ENCODE measurements at places on chromosomes 12 and 14.

GRCh38 chr14:63895510-63895909, 42.7 kb downstream of the SYNE2 start:
- DNase-seq, result no peak

DNA sequence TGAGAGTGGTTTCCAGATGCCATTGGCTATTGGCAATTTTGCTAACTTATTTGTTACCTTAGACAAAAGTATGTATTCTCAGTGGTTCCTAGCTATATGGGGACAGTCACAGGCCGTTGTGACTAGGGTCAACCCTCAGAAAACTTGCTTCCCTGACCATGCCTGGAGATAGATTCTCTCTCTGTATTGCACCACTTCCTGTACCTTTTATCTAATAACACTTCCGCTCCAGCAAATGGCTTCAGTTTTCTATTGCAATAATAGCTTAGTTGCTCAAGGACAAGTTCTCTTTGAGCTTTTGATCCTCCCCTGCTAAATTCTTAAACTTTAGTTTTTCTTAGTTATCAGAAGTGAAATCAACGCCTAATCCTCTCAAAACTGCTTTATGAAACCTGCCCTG, 338.0 kb downstream of the RMST start:
- DNase-seq, result no peak

- no peak for DNase-seq
These were observed 50.2 kb downstream of the SETD3 start for GRCh38 chr14:99430491-99430890.

- no peak for DNase-seq
These were observed 18.5 kb upstream of the AMN start for GRCh38 chr14:102903889-102904512.

GRCh38 chr12:68585966-68586365, 24.7 kb upstream of the RAP1B start:
- DNase-seq, result no peak

DNA sequence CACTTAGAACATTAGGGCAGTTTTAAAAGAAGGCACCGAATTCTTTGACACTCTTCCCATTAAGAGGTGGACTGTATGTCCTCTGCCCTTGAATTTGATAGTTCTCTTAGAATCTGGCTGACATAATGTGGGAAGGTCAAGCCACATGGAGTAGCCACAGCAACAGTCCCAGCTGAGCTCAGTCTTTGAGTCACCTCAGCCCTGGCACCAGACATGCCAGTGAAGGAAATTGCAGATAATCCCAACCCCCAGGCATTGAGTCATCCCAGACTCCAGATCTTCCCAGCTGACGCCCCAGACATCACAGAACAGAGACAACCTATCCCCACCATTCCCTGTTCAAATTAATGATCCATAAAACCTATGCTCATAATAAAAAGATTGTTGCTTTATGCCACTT, 83.4 kb downstream of the GTF2A1 start:
- DNase-seq, result no peak

DNA sequence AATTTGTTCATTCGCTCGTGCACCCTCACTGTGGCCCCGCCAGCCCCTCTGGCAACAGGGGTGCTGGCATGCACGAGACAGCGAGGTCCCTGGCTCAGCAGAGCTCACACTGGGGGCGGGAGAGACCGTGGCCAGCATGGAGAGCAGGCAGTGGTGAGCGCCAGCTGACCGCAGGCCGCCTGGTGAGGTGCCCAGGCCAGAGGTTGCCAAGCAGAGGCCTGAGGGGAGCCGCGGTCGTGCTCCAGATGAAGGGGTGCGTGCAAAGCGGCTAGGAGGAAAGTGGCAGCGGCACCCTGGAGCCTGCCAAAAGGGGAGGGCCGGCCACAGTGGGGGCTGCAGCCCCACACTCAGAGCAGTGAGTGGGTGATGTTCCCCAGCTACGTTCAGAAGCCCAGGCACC, 56.1 kb downstream of the CDC42BPB start:
- DNase-seq, result no peak

DNA sequence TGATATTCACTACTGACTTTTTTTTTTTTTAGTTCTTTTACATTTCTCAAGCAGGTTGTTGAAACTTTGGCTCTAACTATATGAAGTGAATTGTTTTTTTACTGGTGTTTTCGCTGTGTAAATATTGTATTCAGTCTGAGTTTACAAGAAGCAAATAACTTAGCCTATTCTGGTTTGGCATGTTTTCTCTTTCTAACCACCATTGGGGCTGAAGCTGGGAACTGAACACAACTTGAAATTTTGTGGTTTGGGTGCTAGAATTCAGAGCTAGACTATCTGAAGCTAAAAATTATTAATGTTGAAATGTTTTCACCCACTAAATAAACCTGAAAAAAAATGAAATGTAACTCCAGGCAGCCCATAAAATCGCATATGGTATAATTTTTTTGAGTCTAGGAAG, 37.2 kb downstream of the RAD51B start:
- DNase-seq, result no peak

DNA sequence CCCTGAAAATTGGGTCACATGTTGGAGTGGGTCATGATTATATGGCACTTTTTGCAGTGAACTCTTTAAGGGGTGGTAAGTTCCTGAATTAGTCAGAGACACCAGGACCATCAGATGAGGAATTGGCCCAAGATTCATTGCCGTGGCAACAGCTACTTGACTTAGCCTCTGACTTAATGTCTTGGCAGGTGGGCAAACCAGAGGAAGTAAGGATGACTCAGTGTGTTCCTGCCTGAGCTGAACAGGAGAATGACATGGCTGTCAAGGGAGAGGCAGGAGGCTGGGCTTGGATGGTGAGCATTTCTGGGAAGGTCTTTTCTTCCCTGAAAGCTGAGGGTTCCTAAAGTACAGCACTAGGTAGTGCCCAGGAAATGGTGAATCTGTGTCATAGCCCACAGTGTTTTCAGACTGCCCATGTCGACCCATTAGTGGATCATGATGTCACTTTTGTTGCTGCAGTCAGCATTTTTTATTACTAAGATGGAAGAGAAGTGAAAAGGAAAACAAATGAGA, 170.1 kb upstream of the PWP1 start:
- peak; percentile 14 for DNase-seq

GRCh38 chr14:85254711-85255110, 275.2 kb upstream of the FLRT2 start:
- no peak for DNase-seq

DNA sequence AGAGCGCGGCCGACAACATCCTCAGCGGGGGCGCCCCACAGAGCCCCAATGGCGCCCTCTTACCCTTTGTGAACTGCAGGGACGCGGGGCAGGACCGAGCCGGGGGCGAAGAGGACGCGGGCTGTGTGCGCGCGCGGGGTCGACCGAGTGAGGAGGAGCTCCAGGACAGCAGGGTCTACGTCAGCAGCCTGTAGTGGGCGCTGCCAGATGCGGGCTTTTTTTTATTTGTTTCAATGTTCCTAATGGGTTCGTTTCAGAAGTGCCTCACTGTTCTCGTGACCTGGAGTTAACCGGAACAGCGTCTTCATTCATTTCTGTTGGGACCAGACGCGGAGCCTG, 103.8 kb upstream of the FKBP4 start:
- DNase-seq, result peak; percentile 33

DNA sequence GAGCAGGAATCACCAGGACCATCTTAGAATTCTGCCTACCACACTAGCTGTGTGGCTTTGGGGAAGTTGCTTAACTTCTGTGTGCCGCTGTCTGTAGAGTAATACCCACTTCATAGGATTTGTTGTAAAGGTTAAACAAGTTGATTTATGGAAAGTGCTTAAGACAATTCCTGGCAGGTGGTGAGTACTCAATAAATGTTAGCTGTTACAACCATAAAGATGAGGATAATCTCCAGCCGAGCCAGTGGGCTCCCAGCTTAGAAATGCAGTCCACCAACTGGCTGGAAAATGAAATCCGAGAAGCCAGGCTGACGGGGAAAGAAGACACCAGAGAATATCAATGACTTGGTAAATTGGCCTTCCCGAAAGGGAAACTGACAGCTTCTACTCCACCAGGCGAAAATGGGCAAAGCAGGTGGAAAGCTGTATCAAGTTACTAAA, 173.5 kb downstream of the CHST11 start:
- no peak for DNase-seq

GRCh38 chr14:76007852-76008251, 22.3 kb downstream of the IFT43 start:
- DNase-seq, result no peak

DNA sequence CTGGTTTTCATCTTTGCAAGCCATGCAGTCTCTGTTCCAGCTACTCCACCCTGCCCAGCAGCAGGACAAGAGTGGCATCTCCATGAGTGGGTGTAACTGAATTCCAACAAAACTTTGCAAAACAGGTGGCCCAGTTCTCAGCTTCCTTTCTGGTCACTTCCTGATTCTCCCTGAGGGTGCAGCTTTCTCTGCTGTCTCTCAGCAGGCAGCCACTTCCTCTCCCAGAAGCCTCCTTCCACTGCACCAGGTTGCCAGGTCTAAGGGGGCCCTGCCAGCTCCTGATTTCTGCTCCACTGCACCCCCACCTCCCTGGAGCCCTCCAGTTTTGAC, 341.0 kb upstream of the FKBP4 start:
- no peak for DNase-seq

GRCh38 chr14:20415782-20416206, 2.5 kb upstream of the TEP1 start:
- DNase-seq, result no peak

DNA sequence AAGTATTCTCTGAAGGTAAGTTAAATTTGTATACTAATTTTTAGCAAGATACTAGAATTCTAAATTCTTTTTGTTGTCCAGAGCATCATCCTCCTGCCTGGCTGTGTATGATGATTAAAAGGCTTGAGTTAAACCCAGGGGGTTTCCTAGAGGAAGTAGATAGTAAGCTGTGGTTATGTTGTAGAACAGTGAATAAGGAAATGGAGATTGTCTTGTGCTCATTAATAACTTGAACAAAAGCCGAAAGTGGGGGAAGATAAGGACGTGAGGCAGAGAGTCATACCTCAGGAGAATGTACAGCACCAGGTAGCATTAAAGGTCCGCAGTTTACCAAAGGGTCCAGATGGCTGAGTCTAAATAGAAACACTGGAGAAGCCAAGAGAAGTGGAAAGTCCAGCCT, 42.0 kb downstream of the CKB start:
- no peak for DNase-seq

GRCh38 chr12:94175763-94176668, 27.6 kb downstream of the PLXNC1 start:
- no peak for DNase-seq

DNA sequence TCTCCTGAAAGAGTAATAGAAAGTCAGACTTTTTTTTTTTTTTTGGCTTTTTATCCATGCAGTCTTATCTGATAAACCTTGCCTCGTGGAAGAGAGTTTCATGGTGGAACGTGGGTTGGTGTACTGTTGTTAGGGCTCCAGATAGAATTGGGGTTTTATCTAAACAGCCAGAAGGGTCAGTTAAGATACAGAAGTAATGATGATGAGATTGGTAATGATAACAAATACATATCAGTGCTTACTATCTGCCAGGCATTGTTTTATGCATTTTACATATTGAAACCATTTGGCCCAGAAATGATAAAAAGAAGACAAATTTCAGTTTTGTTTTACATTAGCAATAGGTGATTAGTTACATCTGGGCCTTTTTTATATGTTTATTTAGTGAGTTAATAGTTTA, 372.8 kb upstream of the PRICKLE1 start:
- DNase-seq, result no peak

DNA sequence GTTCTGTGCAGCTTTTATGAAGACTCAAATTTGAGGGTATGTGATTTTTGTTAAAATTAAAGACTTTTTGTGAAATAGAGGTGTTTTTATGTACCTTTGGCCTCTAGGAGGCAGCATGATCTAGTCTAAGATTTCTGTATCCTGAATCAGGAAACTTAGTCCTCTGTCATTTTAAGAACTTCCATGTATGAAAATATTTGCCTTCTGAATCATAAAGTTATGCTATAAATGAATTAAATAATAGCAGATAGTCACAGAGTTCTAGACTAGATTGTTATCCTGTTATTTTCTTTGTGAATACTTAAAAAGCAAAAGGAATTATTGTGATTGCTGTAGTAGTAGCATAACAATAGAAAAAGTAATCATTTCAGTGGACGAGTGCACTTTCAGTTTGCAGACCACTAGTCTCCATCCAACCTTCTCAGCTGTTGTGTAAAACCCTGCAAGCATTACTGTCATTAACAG, 56.3 kb downstream of the FGD4 start:
- no peak for DNase-seq

DNA sequence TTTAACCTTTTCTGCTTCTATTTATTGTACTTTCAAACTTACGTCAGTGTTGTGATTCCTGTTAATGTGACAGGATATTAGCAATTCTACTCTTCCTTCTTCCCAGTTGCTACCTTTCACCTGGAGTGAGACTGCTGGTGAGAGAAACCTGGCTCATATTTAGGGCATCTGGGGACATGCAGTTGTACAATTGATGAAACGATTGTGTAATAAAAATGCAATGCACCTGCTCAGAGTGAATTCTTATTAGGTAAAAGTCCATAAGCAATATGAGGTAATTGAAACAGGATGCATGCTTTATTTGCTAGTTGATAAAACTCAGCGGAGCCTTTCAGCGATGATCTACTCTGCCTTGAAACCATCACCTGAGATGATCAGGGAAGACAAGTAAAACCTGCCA, 116.1 kb upstream of the FBXO33 start:
- DNase-seq, result no peak

- DNase-seq, result no peak
These were observed at the start of gene SLC24A4 for GRCh38 chr14:92323011-92323915. Gene SLC24A4 (plus strand): TSS chr14:92323165. CDS start chr14:92323831, 666 bp downstream.

DNA sequence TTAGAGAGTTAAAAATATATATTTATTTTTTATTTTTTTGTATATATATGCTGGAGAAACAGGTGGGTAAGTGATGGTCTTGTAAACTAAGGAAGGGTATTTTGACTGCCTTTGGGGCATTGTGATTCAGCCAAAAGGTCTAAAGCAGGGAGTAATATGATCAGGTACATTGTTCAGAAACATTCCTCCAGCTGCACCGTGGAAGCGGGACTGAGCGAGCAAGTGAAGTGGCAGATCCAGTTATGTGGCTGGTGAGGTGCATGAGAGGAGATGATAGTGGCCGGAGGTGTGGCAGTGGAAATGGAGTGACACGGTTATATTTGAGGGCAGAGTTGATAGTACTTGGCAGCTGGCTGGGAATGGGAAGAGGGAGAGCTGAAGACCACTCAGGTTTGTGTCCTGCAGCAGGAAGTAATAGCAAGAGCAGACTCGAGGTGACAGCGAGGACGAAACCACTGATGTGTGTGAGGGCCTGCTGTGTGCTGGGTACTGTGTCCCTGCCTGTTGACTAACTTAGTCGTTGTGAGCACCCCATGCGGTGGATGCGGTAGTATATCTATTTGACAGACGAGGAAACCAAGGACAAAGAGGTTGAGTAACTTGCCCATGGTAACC, 39.2 kb downstream of the EID3 start:
- no peak for DNase-seq

GRCh38 chr12:12946686-12947355, 5.1 kb downstream of the GPRC5D start:
- no peak for DNase-seq

- DNase-seq, result peak; percentile 31
These were observed 34.8 kb downstream of the FBXO21 start for GRCh38 chr12:117155278-117156060.
